ENCODE measurements at places on chromosomes 6 and 20. TPM values are rescaled to one million over a fixed set of nuclear protein-coding genes. Genes with fewer than 3 reads are reported as not detected.

- no peaks in the 10 kb centered on the region for H3K4me1 ChIP-seq
- H3K27me3 ChIP-seq, result no peaks in the 10 kb centered on the region
- no peaks in the 10 kb centered on the region for H3K36me3 ChIP-seq
- peak overlapping the region; percentile 80 for H3K4me3 ChIP-seq
- no peak overlapping the region for H3K27ac ChIP-seq
These were observed 20.3 kb upstream of the ABT1 start for GRCh38 chr6:26576407-26576843.

DNA sequence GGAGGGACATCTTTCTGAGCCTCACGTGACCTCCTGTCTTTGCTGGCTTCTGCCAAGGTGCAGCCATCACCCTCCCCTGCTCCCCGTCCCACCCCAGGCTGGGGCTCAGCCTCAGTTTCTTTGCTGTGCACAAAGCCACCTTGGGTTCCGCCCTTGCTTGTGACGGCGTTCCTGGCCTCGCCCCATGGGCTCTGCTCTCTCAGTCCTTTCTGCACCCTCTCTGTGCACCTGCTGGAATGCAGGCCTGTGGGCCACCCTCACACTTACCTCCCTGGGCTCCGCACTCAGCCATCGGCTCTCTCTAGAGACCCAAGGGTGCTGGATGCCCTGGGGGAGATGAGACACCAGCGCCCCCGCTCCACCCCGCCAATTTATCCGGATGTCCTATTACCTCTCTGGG is 28.3 kb downstream of the BANF2 start:
- no peaks in the 10 kb centered on the region for H3K4me1 ChIP-seq
- H3K36me3 ChIP-seq, result no peaks in the 10 kb centered on the region
- H3K4me3 ChIP-seq, result no peak overlapping the region
- DNase-seq, result no peak

DNA sequence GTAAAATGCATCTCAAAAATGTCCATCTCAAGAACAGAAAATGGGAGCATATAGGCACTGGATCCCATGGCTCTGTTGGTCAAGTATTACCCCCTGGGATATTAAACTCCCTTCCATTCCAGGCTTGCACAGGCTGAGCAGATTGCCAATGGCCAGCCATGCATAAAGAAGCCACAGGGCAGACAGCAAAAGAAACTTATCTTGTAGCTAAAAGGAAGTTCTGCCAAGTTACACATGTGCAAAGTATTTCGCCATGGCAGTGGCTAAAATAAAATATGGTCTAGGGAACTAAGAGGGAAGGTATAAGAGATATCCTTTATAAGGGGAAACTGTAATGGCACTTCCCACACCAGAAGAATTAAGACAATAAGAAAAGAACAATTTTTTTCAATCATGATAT is 415.6 kb upstream of the BTBD3 start:
- no peaks in the 10 kb centered on the region for H3K27me3 ChIP-seq
- no peak overlapping the region for H3K4me3 ChIP-seq
- no peak overlapping the region for H3K27ac ChIP-seq
- DNase-seq, result no peak
- no peaks in the 10 kb centered on the region for H3K36me3 ChIP-seq

DNA sequence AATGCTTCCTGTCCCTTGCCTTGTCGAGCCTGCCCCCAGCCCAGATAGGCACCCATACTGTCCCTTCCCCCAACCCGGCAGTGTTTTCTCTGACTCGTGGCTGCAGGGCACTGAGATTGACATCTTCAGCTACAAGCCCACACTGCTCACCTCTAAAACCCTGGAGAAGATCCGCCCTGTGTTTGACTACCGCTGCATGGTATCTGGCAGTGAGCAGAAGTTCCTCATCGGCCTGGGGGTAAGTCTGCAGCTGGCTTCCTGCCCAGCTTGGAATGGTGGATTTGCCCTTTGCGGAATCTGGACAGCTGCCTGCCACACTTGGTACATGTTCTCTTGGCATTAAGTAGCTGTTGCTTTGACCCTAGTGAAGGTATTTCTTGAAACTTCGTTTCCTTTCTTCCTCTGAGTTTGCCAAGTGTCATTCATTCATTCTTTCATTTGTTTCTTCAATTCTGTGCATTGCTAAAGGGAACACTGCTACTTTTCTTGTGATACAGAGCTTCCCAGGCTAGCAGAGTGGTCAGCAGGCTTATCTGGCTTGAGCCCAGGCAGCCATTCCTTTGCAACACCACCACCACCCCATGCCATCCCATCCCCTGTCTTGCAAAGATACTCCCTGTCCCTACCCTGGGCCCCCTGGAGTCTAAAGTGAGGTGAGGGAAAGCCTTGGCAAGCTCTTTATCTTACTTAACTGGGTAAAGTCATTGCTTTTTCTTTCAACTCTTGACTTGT is 26.2 kb downstream of the CCDC167 start:
- H3K27ac ChIP-seq, result no peak overlapping the region
- H3K36me3 ChIP-seq, result peaks cover 25% of the 10 kb centered on the region
- H3K4me1 ChIP-seq, result no peaks in the 10 kb centered on the region

DNA sequence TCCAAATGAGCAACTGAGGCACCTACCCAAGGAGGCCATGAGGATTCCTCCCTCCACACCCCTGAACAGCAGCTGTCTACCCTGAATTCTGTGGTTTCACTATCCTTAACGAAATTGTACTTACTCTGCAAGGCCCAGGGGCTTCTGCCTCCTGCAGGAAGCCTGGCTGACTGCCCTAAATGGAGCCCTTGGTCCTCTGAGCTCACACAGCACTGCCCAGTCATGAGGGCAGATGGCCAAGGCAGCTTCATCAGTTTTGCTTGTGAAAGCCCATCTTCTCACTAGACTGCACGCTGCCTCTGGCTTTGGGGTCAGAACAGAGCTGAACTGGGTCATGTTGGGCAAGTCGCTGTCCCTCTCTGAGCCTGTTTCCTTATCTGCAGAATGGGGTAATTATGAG is 26.4 kb upstream of the SIRPA start:
- no peak overlapping the region for H3K4me3 ChIP-seq
- H3K27me3 ChIP-seq, result peaks cover 10% of the 10 kb centered on the region
- peak; percentile 66 for DNase-seq
- no peak overlapping the region for H3K27ac ChIP-seq
- H3K4me1 ChIP-seq, result no peaks in the 10 kb centered on the region
- no peaks in the 10 kb centered on the region for H3K36me3 ChIP-seq

GRCh38 chr6:154232013-154232910 is 124.3 kb downstream of the IPCEF1 start:
- DNase-seq, result peak; percentile 57
- no peaks in the 10 kb centered on the region for H3K4me1 ChIP-seq
- H3K4me3 ChIP-seq, result no peak overlapping the region
- H3K27me3 ChIP-seq, result no peaks in the 10 kb centered on the region
- H3K27ac ChIP-seq, result no peak overlapping the region

DNA sequence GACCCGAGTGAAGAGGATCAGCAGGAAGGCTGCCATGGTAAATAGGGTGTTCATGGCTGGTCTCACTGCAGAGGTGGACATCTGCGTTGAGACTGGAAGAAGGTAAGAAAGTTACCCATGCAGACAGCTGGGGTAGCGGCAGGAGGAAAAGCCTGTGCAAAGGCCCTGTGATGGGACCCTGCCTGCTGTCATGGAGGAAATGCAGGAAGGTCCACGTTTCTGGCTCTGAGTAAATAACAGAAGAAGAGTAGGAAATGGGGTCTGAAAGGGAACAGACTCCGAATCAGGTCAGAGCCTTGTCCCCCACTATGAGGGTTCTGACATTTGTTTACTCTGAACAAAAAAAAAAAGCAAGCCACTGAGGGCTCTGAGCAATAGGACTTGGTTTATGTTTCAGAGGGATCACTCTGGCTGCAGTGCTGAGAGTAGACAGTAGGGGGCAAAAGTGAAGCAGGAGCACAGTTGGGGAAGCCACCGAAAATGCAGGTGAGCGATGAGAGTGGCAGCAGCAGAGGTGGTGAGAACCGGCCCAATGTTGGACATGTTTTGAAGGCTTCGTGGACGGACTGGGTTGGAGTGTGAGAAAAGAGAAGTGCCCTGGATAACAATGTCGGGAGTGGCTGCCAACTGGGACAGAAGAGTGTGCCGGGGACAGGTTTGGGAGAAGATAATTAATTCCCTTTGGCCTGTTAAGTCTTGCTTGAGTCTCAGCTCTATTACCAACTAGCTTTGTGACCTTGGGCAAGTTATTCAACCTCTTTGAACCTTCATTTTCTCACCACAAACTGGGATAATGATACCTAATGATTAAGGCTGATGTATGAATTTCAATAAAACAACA is 57.9 kb upstream of the MAP7 start:
- H3K4me3 ChIP-seq, result no peak overlapping the region
- DNase-seq, result peak; percentile 49
- H3K36me3 ChIP-seq, result peaks cover 2% of the 10 kb centered on the region
- peaks cover 21% of the 10 kb centered on the region for H3K4me1 ChIP-seq
- no peaks in the 10 kb centered on the region for H3K27me3 ChIP-seq
- H3K27ac ChIP-seq, result peak overlapping the region; percentile 86

Gene PDE10A
- under 0.01 TPM for total RNA-seq

Gene RAMACL
- total RNA-seq, result 2.3 TPM

Gene TFAP2A
- total RNA-seq, result not detected

Gene MAPK13
- total RNA-seq, result 7.6 TPM

Measured in fibroblast of lung (primary cell).